OCI-LY7 (cell line): ENCODE measurements at places on chromosomes 5 and 9. TPM values are rescaled to one million over a fixed set of nuclear protein-coding genes. Genes with fewer than 3 reads are reported as not detected.

LCN9 gene
- total RNA-seq, result not detected in 2 replicates

SSBP2 gene
- total RNA-seq, result 140 and 160 TPM in 2 replicates

FAM153A gene
- 3.6 and 4.7 TPM in 2 replicates for total RNA-seq

LEAP2 gene
- 5.4 and 5.6 TPM in 2 replicates for total RNA-seq

PCDHGA8 gene
- 3.8 and 4.7 TPM in 2 replicates for total RNA-seq

SLC45A2 gene
- not detected in 2 replicates for total RNA-seq

NEURL1B gene
- total RNA-seq, result 0.30 and 0.32 TPM in 2 replicates

RORB gene
- not detected in 2 replicates for total RNA-seq

NTRK2 gene
- not detected in 2 replicates for total RNA-seq

DNA sequence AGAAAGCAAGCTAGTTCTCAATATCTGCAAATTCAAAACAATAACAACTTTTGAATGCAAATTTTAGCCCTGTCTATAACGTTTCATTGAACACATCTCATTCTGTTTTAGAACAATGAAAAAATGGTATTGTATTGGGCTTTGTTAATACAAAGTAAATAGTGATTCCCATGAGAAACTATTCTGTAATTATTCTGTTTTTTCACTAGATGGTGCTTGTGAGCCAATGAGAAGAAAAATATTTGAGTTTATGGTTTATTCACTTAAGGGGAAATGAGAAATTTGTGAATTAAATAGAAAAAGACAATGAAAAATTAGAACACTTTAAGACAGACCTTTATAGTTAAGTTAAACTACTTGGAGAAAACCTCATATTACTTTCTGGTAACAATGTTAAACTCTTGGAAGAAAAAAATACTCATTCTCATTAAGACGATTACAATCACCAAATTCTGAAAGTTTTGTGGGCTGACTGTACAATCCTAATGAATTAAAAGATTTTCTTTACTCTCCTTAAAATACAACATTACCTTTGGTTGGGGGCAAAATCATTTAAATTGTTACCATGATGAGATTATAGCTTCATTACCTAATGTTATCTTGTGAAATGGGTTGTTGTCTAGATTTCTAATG is 127.0 kb downstream of the NNT start:
- peak; percentile 33 for DNase-seq

GRCh38 chr9:3828495-3828894 is 302.7 kb upstream of the RFX3 start:
- DNase-seq, result no peak

DNA sequence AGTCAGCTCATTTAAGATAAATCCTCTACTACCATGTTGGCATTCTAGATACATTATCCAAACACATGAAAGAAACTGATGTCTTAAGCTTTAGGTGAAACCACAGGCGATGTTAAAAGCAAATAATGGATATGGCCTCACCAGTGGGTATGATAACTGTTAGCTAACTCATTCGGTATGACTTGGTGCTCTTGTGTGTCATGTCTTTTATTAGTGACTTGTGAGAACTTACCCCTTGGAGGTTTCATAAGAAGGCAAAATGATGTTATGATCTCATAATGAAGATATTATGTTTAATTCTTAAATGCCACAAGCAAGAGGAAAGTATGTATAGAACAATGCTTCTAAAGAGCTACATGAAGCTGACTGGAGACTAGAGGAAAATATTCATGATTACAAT is 1227.0 kb downstream of the EFNA5 start:
- DNase-seq, result no peak

- DNase-seq, result no peak
These were observed 4.1 kb upstream of the APC start for GRCh38 chr5:112733586-112733985.

- peak; percentile 51 for DNase-seq
These were observed 24.8 kb upstream of the HNRNPA0 start for GRCh38 chr5:137778772-137779564.

DNA sequence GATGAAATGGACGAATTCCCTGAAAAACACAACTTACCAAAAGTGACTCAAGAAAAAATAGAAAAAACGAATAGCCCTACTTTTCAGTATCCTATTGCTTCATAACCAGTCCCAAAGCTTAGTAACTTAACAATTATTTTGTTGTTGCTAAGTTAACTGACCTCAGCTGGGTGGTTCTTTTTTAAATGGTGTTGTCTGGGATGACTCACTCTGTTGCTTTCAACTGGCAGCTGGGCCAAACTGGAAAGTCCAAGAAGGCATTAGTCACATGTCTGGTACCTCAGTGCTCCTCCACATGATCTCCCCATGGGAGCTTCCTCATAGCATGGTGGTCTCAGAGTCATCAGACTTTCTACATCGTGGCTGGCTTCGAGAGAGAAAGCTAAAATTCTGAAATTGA is 47.8 kb upstream of the ADAMTS2 start:
- no peak for DNase-seq

GRCh38 chr9:613771-614347 is 227.6 kb upstream of the DMRT1 start:
- DNase-seq, result peak; percentile 77

- no peak for DNase-seq
These were observed 52.0 kb downstream of the OLFM1 start for GRCh38 chr9:135139366-135139959.

DNA sequence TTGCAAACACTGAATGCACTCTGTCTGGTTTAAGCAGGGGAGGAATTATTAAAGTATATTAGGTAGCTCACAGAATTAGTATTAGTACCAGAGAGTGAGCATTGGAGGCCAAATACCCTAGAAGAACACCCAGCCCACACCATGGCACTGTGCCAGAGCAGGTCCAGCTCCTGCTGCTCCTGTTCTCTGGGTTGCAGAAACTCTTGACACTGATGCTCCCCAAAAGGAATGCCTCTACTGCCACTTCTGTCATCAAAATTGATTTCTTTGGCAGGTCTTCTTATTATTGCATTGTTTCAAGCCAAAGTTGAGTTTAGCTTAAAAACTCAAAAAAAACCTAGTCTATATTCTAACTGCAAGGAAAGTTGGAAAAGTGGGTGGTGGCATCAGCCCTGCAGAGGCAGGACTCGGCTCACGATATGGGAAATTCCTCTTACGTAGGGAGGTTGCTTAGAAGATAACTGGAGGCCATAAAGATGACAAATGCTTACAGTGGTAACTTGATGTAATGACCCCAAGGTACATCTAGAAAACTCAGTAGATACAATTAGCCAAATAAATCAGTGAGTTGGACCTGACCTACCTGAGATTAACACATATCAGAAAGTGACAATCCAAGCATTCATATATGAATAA is 123.4 kb downstream of the CD180 start:
- DNase-seq, result no peak

DNA sequence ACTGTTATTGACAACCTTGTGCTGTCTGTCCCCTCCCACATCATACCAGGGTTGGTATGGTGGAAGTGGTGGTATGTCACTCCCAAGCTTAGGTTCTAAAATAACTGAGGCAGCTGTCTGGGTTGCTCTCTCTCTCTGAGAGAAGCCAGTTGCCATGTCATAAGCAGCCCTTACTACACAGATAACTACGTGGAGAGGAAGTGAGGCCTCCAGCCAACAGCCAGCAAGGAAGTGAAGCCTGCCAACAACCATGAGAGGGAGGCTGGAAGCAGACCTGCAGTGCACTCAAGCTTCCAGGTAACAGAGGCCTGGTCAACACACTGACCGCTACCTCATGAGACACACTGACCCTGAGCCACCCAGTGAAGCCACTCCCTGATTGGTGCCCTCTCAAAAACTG is 18.6 kb downstream of the CTNNAL1 start:
- peak; percentile 38 for DNase-seq

DNA sequence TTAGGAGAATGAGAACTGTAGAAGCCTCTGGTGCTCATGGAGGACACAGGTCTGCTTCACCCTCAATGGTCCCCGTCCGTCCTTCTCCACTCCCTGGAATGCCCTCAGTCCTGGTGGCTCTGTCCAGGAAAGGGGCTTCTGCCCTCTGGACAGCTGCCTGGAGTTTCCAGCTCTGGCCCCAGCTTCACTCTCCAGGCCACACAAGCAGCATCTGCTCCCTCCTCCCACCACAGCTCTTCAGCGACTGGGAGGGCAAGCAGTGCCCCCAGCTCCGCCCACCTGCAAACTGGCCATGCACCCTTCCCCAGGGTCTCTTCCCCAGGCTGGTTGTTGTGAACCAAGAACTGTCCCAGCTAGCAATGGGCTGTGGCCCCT is 4.7 kb downstream of the SARDH start:
- no peak for DNase-seq

DNA sequence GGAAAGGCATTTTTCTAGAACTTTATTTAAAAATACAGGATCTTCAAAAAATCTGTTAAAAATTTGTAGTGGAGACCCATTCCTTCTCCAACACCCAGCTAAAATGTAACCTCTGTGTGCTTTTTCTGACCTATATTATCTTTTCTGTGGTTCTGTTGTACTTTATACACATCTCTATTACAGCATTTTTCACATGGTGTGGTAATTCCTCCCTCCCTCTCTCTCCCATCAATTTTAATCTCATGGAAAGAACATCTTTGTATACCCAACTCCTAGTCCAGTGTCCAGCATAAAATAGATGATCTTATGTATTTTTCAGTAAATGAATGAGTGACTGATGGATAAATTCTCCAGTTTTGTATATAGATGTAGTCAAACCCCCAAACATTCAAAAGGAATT is 183.4 kb upstream of the KLF9 start:
- no peak for DNase-seq

GRCh38 chr5:129438322-129438721 is 21.8 kb upstream of the ADAMTS19 start:
- DNase-seq, result no peak

DNA sequence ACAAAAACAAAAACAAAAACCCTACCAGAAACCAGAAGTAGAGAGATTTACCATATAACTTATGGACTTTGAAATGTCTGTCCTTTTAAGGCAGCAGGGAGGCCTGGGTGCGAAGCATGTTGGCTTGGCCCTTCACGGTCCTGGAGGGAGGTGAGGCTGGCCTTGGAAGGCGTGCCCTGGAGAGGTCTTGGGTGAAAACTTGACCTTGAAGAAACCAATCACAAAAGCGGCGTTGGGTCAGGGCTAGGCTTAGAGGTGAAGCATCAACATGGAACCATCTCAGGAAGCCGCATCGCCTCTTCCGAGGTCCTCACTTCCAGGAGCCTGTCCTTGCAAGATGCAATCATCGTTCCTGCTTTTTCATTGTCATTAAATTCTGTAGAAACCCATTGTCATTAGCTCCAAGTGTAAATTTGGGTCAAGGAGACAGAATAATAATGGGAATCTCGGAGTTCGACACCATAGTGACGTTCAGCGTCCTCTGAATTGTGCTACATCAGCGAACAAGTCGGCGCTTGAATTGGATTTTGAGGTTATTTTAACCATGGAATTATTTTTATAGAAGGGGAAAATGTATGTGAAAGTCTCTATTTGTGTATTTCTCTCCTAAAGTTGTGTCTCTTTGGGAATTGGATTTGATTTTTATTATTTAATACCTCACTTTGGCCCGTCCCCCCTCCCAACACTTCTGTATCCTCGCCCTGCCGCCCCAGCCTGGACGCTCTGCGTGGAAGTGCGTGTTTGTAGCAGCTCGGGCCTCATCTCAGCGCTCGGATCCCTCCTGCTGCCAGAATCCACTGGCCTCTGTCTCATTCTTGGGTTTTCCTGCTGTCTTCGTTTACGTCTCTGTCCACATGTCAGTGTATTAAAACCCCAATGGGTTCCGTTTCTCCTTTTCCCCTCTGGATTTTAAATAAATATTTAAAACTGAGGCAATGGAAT is 11.1 kb upstream of the ORM1 start:
- no peak for DNase-seq

- DNase-seq, result no peak
These were observed 325.2 kb downstream of the NR2F1-AS1 start for GRCh38 chr5:93255796-93256195.
